ENCODE measurements at places on chromosomes 3 and 15.

DNA sequence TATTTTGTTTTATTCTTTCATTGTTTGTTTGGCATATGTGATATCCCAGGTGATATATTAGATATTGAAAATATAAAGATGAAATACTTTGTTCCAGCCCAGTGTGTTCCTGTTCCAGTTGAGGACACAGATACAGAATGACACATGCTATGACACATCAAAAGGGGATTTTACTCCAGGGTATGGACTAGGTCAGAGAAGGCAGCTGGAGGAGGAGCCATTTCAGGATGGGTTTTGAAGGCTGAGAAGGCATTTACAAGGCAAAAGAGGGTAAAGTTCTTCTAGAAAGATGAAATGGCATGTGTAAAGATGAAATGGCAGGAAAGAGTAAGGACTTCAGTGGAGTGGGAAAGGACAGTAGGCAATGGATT, 163.8 kb downstream of the ZIC1 start:
- DNase-seq = peak; percentile 5

DNA sequence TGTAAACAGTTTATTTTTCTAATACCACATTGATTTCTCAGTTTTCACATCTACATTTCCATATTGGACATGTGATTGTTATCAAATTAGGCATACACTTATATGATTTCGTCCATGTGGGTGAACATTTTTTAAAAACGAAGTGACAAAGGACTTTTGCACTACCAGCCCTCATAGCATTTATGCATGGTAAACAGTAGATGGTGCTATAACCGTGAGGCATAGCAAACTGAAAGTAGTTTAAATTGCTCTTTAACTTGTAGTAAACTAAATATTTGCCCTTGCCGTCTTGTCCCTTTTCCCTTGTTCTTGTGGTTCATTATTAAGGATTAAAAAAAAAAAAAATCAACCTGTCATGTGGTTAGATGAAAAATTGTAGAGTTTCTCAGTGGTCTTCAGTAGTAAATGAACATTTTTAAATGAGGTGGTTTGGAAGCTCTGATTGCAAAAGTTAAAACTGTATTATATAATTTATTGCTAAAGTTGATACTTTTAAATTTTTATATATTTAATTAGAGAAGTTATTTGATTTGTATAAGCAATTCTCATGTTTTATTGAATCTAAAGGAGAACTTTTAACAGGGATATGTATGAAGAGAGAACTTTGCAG, 24.0 kb downstream of the STX19 start:
- DNase-seq = peak; percentile 83

DNA sequence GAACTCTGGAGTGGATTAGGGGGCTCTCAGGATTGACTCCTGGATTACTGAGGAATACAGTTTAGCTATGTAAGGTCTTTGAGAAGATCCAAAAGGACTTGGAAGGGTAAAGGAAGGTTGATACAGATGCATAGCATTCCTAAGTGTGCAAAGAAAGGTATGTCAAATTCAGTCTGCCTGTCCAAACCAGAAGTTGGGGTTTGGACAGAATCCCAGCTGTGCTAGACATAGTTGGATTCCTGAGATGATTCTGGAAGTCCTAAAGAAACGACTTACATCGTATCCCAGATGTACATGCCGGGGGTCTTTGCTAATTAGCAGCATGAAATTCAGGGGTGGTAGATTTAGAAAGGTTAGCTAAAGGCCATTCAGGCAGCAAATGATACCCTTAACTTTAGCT, 97.7 kb upstream of the TSPAN3 start:
- no peak for DNase-seq

GRCh38 chr15:93141371-93141794, 52.4 kb upstream of the RGMA start:
- DNase-seq = no peak

GRCh38 chr3:56795097-56795828, 6.5 kb downstream of the ARHGEF3 start:
- DNase-seq = peak; percentile 69

DNA sequence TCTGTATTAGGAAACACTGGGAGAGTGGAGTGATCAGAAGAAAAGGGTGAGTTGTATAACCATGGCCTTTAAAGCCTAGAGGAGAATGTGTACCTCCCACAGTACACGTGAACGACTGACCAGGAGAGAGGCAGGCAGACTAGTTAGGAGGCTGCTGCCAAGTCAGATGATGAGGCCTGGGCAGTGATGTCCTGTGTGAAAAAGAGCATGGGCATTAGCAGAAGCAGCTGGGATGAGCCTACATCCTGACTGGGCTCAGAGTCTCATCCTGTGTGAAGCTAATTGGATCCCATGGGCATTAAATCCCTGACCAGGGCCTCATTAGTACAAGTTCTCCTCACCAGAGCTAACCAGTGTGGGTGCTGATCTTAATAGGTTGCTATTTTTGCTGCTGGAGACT, 89.1 kb upstream of the SLC2A2 start:
- no peak for DNase-seq

GRCh38 chr3:158671821-158672214, 630 bp downstream of the LXN start:
- DNase-seq = peak; percentile 29

DNA sequence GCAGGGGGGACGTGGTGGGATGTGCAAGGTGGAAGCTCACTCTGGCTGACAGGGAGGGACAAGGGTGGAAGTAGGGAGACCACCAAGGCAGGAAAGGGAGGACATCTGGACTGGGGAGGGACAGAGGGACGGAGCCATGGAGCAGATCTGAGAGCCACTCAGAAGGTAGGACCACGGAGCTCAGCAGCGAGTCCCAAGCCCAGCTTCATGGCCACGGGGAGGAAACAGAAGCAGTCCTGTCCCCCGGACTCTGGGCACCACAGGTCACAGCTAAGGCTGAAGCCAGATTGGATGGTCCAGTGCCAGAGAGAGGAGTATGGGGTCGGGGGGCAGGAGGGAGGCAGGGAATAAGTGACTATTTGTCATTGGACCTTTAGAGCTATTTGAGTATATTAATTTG, 220.1 kb downstream of the TBC1D2B start:
- DNase-seq = no peak

DNA sequence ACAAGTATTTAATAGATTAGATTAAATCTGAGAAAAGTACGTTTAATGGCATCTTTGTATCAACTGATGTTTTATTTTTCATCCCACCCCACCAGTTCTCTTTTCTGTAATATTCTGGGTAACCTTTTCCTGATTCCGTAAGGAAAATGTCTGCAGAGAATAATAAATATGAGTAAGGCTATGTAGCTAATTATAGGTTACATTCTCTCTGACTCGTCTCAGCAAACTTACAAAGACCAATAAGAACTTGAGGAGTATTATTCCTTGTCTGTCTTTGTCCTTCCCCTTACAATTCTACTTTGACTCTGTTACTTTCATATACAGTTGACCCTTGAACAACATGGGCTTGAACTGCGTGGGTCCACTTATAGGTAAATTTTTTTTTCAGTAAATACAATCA, 12.1 kb downstream of the SNAP23 start:
- peak; percentile 9 for DNase-seq
